ENCODE measurements at places on chromosomes 3 and 15.

GRCh38 chr15:53448232-53449015 lies 311.0 kb downstream of the WDR72 start:
- DNase-seq = no peak

DNA sequence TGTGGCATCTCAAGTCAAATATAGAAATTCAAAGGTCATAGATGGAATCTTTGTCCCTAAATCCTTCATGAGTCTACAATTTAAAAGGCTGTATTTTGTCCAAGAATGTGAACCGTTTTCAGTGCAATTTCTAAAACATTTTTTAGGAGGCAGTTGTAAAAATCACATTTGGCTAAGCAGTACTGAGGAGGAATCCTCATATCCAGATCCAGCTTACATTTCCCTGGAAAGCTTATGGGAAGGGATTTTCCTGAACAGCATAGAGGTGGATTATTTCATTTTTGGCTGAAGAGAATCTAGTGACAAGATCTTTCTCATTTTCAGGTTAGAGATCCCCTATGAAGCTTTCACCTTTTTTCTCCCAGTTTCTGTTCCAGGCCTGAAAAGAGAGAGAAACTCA lies 178.4 kb downstream of the POLR2M start:
- no peak for DNase-seq

GRCh38 chr3:37457378-37458065 lies 283.1 kb upstream of the LRRFIP2 start:
- DNase-seq = no peak

DNA sequence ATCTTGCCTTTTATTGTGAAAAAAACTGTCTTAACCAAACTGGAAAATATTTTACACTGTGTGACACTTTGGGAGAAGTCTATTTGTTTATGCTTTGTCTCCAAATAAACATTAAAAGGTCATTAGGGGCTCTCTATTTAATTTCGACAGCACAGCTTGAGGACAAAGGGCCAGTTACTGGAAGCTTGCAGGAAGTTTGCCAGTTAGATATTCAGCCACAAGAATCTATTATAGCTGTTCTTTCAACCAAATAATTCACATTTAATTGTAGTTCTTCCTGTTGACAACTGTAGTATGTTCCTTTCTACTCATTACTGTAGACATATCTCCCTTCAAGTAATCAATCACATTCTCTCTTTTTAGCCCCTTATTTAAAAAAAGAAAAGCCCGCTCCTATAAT lies 6.1 kb downstream of the CP start:
- no peak for DNase-seq

DNA sequence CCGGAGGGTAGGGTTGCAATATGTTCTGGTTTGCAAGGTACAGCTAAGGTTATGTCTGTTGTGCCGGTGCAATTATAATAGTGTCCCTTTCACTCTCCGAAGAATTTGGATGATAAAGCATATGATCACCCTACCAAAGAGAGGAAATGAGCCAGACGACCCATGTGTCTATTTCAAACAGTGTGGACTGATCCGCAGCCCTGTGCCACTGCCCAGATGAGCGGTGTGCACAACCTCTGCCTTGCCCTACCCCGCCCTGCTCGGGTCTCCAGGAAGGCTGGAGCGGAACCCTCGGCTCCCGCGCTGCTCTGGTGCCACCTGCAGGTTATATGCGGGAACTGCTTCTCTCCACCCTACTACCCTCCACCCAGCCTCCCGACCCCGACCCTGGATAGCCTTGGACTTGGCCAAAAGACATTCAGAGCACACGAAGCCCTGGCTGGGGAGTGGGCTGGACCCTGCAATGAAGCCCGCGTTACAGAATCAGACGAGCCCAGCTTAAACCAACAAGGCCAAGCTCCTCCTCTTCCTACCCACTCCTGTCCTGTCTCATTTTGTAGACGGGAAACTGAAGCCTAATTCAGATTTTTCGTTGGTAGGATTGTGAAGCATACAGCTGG lies 68.4 kb upstream of the CHRNB4 start:
- DNase-seq = peak; percentile 62

DNA sequence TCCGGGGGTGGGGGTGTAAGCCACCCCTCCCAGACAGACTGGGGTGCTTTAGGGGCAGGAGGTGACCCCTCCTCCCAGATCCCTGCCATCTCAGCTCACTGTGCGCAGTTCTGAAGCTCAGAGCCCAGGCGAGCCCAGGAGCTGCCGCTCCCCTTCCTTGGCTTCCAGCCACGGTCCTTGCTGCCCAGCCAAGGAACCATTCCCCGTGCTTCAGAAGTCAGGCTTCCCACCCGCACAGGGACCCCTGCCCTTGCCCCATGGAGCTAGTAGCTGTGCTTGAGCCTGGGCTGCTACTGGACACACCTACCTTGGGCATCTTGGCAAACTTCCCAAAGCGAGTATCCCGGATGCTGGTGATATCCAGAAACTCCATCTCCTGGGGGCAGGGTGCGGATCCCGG lies 4.8 kb downstream of the PLCB2 start:
- no peak for DNase-seq

GRCh38 chr15:38461066-38461833 lies 7.3 kb downstream of the FAM98B start:
- DNase-seq = no peak

GRCh38 chr15:79163395-79163794 lies 72.8 kb upstream of the RASGRF1 start:
- DNase-seq = no peak

- DNase-seq = no peak
Observed at GRCh38 chr15:39188930-39189329, 391.9 kb upstream of the THBS1 start.

- DNase-seq = no peak
Observed at GRCh38 chr3:99317201-99317600, 321.2 kb upstream of the COL8A1 start.

GRCh38 chr15:43133430-43134156 lies at the start of gene TMEM62:
TSS of gene TMEM62 (plus strand) at chr15:43133586. CDS start at chr15:43133803, 217 bp downstream.
- DNase-seq = peak; percentile 53

DNA sequence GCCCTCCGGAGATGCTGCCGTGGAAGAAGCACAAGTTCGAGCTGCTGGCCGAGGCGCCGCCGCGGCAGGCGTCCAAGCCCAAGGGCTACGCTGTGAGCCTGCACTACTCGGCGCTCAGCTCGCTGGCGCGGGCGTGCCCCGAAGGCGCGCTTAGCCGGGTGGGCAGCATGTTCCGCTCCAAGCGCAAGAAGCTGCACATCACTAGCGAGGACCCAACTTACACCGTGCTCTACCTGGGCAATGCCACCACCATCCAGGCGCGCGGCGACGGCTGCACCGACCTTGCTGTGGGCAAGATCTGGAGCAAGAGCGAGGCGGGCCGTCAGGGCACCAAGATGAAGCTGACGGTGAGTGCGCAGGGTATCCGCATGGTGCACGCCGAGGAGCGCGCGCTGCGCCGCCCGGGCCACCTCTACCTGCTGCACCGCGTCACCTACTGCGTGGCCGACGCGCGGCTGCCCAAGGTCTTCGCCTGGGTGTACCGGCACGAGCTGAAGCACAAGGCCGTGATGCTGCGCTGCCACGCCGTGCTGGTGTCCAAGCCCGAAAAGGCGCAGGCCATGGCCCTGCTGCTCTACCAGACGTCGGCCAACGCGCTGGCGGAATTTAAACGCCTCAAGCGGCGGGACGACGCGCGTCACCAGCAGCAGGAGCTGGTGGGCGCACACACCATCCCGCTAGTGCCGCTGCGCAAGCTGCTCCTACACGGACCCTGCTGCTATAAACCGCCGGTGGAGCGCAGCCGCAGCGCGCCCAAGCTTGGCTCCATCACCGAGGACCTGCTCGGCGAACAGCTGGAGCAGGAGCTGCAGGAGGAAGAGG lies 1.3 kb downstream of the FAM43A start:
- DNase-seq = no peak

DNA sequence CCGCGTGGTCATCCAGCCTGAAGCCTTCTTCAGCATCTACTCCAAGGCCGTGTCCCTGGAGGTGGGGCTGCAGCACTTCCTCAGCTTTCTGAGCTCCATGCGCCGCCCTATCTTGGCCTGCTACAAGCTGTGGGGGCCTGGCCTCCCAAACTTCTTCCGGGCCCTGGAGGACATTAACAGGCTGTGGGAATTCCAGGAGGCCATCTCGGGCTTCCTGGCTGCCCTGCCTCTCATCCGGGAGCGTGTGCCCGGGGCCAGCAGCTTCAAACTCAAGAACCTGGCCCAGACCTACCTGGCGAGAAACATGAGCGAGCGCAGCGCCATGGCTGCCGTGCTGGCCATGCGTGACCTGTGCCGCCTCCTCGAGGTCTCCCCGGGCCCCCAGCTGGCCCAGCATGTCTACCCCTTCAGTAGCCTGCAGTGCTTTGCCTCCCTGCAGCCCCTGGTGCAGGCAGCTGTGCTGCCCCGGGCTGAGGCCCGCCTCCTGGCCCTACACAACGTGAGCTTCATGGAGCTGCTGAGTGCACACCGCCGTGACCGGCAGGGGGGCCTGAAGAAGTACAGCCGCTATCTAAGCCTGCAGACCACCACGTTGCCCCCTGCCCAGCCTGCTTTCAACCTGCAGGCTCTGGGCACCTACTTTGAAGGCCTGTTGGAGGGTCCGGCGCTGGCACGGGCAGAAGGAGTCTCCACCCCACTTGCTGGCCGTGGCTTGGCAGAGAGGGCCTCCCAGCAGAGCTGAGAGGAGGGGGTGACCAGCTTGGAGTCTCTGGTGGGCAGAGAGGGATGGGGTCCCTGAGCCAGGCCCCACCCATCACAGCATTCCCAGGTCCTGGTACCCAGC lies 37.9 kb downstream of the GOLGA6A start:
- DNase-seq = no peak

DNA sequence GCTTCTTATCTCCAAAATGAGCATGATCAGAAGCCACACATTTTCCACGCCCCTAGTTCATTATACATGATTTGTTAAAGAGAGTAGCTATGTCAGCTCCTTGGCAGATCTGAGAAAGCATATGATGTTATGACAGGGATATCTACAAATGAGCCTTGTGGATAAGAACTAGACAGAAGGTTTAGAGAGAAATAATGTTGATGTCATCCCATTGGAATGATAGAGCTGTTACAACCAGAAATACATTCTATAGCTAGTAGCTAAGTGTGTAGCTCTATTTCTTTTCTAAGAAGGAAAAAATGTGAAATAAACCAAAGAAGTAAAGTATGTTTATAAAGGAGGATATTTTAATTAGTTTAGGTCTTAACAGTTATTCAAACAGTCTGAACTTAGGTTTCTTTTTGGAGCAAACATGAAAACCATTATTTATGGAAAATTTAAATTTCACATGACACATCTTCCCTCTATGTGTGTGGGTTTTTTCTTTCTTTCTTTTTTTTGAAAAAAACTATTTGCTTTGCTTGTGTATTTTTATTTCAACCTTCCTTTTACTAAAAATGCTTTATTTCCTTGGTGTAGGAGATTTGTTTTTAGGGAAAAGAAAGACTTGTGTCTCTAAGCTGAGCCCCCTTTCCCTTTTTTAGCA lies 167.7 kb downstream of the GHSR start:
- no peak for DNase-seq

- no peak for DNase-seq
Observed at GRCh38 chr3:138817695-138818094, 17.0 kb downstream of the PIK3CB start.

GRCh38 chr3:5205165-5205941 lies 17.8 kb downstream of the EDEM1 start:
- DNase-seq = no peak

GRCh38 chr15:58952751-58953150 lies 19.3 kb upstream of the SLTM start:
- no peak for DNase-seq

DNA sequence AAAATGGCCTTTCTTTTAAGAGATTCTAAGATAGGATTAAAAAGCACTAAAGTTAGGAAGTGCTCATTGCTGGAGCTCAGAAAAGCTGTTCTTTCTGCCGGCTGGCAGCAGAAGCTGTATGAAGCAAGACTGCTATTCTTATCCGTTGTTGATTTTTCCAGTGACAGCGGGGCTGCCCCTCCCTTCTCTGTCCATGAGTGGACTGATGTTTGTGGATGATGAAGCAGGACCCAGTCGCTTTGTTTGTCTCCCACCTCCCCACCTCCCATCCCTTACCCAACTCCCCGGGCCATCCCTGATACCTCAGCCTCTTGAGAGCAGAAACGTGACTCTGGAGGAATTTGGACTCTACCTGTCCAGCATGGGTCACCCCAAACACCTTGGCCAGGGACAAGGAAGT lies 10.3 kb upstream of the MUSTN1 start:
- no peak for DNase-seq

DNA sequence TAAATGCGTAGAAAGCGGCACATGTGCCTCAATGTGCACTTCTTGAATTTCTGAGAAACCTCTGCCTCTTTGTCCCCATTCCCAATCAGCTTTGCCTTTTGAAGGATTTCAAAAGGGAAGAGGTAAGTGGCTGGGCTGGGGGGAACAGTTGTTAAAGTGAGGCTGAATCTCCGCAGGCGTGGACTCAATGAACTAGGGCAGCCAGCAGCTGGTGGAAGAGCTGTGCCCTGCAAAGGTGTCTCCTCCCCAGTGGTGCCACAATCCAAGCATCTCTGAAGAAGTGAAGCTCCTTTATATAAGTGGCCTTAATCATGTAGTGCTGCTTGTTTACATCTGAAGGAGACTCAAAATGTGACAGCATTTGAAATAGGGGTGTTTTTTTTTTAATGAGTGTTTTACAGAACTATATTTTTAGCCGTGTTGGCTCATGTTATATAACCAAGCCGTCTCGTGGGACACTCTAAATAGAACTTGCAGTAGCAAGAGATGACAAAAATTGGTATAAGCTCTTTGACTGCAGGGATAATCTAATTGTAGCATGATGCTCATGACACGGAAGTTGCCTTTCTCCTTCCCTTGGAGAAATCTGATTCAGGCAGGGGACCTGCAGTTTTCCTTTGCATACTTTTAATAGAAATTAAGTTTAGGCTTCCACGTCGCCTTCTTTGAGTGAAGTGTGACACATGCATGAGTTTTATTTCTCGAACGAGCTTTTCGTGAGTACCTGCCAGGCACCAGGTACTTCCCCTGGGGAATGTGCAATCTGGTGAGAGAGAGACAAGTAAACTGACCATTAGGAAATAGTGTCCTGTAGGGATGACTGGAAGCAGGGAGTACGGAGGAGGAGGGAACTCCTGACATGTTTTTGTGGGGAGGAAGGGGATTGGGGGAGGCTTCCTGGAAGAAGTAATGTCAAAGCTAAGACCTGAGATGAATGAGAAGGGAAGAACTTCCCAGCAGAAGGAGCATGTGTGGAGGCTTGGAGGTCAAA lies 179.7 kb upstream of the BHLHE40 start:
- no peak for DNase-seq

- DNase-seq = no peak
Observed at GRCh38 chr3:145698749-145699148, 462.2 kb downstream of the PLOD2 start.

DNA sequence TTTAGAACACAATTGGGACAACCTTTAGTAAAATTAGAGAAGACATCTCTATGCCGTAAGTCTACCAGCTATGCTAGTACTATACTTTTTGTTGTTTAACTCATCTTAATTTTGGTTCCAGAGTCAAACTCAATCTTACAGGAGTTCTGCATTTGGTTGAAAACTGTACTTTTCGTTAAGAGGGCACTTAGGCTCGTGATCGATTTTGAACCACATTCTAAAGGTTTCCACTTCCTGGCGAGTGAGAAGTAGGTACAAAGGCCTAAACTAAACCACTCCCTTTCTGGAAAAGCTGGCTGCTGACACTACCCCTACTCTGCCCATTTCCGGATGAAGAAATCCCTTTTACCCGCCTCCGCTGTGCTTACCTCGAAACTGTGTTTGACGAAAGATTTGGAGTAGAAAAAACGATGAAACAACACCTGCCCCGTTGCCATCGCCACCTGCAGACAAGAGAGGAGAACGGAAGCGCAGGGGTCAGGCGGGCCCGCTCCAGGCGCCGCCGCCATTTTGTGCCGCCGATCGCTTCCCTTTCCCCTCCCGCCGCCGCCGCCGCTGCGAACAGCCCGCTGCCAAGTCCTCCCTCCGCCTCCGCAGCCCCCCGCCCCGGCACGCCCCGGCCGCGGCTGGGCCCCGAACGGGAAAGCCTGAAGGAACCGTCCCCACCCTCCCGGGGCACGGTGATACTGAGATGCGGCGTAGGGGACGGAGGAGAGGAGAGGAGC lies 748 bp downstream of the CCNL1 start:
- no peak for DNase-seq

Data from NCI-H460 (cell line).